ENCODE measurements at places on chromosomes 4 and X.

- DNase-seq, result peak; percentile 49
Measured at GRCh38 chr4:7763788-7764187, 175.9 kb downstream of the AFAP1 start.

DNA sequence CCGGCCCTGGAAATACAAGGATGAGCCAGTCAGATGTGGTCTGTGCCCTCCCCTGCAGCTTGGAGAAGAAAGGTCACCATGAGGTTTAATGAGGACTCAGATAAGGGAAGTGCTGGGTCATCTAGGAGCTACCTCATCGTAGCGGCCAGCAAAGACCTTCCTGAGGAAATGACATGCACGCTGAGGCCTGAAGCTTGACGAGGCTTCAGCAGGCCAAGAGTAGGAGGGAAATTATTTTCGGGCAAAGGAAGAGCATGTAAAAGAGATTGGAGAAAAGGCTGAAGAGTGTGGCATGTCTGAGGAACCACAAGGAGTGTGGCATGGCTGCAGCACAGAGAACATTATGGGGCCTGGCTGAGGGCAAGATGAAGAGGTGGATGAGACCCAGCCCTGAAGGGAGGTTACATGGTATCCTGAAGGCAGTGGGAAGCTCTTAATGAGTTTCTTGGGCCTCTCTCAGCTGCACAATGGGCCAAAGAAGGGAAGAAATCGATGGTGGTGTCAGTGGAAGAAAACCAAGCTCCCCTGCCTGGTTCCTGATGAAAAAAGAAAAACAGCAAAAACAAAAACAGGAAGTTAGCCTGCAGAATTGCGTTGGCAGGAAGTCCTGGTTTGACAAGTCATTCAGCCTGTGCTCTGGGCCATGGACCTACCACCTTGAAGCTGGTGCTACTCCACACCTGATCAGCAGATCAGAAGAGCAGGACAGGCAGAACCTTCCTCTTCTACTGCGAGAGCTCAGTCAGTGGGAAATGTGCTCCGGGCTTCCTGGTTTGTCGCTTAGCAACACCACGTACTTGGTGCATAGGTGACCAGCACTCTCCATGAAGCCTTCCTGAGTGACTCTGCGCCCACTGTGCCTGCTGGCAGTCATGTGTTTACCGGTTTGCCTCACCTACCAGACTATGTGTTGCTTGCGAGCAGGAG is 134.5 kb upstream of the KLF3 start:
- DNase-seq, result no peak

- no peak for DNase-seq
Measured at GRCh38 chr4:137345597-137345996, 186.7 kb downstream of the PCDH18 start.

GRCh38 chrX:20252381-20253231 is 14.1 kb downstream of the RPS6KA3 start:
- DNase-seq, result peak; percentile 39

DNA sequence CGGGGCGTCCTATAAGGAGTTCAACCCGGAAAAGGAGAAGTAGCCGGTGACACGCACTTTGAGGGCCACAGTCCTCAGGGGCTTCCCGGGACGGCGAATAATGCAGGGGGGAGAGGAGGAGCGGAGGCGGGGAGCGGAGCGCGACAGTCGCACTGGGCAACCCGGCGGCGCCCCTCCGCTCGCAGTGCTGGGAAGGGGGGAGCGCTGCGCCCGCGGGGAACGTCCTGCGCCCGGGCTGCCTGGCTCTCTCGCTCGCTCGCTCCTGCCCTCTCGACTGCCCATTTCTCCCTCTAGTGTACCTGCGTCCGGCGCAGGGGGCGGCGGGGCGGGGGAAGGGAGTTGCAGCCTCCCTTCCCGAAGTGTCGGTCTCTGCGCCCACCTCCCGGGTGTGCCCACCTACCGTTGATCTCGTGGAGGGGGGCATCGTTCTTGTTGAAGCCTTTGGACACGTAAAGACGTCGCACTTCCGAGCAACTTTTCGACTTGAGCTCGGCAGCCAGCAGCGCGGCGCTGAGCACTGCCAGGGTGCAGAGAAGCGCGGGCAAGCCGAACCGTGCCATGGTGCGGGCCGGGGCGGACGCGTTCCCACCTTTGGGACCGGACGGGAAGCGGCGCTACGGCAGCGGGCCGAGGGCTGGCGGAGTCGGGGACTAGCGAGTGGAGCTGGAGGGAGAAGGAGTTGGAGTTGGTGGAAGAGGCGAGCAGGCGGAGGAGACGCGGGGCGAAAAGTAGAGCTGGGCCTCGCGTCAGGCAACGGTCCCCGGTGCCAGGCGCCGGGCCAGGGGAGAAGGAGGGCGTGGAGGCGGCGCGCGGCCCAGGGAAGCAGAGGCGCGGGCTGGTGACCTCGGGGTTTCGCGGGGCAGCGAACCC is 648 bp downstream of the GPC4 start:
- DNase-seq, result peak; percentile 37

DNA sequence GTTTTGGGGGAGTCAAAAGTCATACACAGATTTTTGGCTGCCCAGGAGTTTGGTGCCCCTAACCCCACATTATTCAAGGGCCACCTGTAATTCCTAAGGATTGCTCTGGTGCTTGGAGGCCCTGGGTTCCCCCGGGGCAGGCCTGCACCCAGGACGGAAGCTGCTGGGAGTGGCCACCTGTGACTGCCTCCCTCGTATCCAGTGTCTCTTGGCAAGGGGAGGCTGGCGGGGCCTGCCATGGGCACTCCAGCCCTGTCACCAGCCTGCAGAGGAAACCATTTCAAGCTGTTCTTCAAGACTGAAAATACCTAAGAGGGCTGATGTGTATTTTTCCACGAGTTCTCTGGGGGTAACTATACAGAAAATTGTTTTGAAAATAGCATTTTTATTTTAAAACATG is 24.5 kb upstream of the GPR78 start:
- no peak for DNase-seq

DNA sequence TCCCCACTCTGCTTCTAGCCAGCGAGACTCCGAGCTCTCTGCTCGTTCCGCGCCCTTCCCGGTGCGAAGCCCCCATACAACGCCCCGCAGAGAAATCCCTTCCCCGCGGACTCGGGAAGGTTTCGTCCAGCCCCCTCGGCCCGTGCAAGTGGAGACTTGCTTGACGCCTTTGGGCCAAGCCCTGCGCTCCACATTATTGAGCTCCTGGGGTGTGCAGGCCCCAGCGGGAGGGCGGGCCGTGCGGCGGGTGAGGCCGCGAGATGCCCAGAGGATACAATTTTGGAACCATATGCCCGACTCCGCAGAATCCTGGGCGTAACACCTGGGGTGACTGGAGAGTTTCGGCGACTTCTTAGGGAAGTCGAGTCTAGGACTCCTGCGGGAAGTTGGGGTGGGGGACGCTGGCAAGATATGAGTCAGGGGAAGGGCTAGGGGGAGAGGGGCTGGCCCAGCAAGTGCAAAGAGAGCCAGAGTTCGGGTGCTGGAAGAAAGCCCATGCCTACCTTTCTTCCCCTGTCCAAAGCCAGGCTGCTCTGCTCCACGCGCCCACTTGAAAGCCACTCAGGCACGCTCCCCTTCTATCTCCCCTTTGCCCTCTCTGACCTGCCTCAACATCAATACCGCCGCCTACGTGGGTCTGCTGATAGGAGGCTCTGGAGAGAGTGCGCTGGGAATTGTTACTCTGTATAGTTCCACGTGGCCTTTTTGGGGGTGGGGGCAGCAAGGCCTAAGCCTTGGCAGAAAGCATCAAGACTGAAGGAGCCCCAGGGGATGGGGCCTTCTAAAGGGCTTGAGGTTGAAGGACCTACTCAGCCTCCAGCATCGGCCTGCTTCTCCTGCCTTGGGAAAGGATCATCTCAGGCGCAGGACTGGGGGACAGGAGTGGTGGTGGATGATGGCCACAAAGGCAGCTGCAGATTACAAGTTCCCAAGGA is 1.2 kb upstream of the ELF4 start:
- DNase-seq, result no peak

- DNase-seq, result no peak
Measured at GRCh38 chrX:9619581-9619980, 146.1 kb downstream of the GPR143 start.

GRCh38 chr4:89469516-89469915 is 161.9 kb upstream of the GPRIN3 start:
- no peak for DNase-seq

DNA sequence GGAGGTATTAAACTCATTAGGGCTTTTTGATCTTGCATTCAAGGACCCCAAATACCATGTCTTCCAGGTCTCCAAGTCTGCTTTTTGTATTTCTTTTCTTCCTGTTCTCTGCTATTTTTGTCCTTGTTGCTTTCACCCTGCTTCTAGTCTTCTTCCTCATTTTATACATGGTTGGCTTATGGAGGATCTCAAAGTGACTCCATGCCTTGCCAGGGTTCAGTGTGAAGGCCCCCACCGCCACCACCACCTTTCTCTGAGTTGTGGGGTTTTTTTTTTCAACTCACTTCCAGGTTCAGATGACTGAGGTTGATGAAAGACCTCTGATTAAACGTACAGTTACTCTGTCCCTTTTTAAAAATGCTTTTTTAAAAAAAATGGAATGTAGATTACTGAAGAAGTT is 96.3 kb downstream of the MAML3 start:
- DNase-seq, result no peak

Measured in Daoy (cell line).